ENCODE measurements at places on chromosomes 12 and 14. TPM values are rescaled to one million over a fixed set of nuclear protein-coding genes. Genes with fewer than 3 reads are reported as not detected.

CDH24 gene
- total RNA-seq = 9.6 TPM

PDZRN4 gene
- 10.9 TPM for total RNA-seq

TCL1A gene
- 2.2 TPM for total RNA-seq

- DNase-seq = no peak
These were observed 507.4 kb upstream of the TMPO start for GRCh38 chr12:98007963-98008362.

- DNase-seq = peak; percentile 42
These were observed 6.6 kb downstream of the PPP4R4 start for GRCh38 chr14:94180655-94181271.

GRCh38 chr12:28014196-28014595 lies 41.7 kb upstream of the PTHLH start:
- DNase-seq = no peak

- no peak for DNase-seq
These were observed 1.6 kb upstream of the INF2 start for GRCh38 chr14:104687601-104688504.

- peak; percentile 61 for DNase-seq
These were observed 142.3 kb upstream of the TMPO start for GRCh38 chr12:98373025-98373554.

DNA sequence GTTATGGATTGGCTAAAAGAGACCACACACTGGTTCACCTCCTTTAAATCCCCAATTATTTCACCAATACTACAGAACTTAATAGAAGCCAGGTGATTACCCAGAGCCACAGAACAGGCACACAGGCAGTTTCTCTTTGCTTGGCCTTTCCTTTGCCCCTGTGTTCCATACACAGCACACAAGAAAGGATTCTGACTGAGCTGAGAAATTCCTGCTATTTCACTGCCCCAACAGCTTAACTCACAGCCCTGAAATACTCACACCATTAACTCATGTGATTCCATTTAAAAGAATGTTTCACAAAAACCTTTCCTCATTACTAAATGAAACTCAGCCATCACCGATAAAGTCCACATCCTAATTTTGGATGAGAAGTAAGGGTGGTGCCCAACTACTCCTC lies 133.6 kb downstream of the MED13L start:
- DNase-seq = no peak

DNA sequence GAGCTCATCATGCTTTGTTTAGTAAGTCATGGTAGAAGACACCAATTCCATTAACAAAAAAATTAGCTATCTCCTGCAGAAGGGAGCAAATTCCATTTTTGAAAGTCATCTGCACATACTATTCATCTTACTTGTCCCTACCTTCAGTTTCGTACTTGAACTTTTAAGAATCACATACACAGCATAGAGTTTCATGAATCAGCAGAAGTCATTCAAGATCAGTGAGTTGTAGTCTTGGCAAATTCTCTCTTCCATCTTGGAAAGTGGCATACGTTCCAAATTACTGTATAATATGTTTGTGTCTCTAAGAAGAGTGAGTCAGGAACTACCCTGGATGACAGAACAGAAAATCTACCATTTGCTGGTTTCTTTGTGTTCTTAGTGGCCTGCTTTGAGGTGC lies 14.1 kb downstream of the VRK1 start:
- no peak for DNase-seq

Measured in spinal cord (tissue), 10 donors.